ENCODE measurements at places on chromosomes 7 and 10.

DNA sequence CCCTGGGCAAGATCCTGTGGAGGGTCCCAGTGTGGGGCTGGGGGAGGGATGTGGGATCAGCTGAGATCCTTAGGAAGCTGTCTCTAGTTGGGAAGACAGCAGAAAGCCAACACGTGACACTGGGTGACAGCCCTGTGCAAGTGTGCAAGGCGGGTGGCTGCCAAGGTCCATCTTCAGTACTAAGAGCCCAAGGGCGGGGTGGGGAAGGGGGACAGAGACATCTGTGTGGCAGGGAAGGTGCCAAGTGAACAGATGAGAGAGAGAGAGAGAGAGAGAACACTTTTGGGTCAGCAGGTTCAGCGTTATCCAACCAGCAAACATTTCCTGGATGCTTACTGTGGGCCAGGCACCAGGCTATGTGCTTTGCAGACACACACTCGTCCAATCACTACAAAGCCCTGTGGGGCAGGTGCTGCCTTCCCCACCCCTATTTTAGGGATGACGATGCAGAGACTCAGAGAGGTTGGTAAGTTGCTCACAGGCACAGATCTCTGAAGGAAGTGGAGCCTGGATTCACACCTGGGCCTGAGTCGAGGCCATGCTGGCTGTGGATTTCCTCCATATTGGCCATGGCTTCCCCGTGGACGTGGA, 135.7 kb downstream of the GRK5 start:
- DNase-seq, result no peak

DNA sequence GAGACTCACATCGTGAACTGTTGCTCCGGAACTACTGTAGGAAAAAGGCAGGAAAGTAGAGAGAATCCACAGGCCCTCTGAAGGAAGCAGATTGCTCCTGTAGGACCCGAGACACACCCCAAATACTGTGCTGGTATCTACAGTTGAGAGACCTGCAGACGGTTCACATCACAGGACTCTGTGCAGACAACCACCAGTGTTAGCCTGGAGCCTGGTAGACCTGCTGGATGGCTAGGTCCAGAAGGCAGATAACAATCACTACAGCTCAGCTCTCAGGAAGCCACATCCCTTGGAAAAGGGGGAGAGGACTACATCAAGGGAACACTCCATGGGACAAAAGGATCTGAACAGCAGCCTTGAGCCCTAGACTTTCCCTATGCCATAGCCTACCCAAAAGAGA, 311.8 kb upstream of the PRKCQ start:
- no peak for DNase-seq

GRCh38 chr10:58107506-58107905, 160.2 kb downstream of the IPMK start:
- DNase-seq, result no peak

GRCh38 chr10:59234194-59234593, 57.8 kb downstream of the PHYHIPL start:
- no peak for DNase-seq

- DNase-seq, result no peak
Measured at GRCh38 chr10:97277551-97277950, 14.9 kb downstream of the ARHGAP19 start.

DNA sequence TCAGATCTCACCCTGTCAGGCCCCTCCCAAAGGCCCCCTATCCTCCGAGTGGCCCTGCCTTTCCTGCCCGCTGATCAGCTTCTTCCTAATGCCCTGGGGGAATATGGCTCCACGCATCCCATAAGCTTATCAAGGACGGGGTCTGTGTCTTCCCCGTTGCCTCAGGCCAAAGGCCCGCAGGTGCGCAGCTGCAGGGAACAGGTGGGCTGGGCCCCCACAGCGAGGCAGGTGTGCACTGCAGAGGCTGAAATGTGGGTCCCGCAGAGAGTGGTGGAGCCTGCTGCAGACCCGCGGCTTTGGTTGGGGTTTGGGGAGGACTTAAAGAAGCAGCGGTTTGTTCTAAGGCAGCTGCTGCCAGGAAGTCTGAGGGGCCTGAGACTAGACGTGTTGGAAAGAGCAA, 220.8 kb upstream of the TCERG1L start:
- no peak for DNase-seq

DNA sequence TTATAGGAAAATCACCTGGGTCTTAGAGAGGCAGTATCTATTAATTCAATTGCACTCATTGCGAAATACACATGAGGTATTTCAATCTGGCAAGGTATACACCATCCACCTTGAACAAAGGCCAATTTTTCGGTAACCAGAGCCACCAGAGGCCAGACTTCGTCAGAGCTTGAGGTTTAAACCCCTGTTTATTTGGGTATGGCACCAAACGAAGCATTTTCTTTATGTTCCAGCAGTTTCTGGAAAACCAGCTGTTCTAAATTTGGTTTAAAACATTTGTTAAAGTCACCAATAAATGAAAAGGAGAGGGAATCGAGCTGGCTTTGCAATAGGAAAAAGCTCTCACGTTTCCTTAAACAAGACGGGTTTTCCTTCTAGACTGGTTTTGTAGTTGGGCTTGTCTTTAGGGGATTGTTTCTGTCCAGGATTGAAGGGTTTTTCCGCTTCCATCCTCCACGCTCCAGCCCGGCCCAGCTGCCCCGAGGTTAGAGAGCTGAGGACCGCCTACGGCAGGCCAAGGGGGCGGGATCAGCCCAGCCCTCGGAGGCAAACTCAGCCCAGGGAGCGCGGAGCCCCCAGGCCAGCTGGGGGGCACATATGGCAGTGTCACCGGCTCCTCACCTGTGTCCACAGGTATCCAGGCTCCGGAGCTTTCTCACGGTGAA, 539.4 kb upstream of the MGMT start:
- DNase-seq, result no peak

DNA sequence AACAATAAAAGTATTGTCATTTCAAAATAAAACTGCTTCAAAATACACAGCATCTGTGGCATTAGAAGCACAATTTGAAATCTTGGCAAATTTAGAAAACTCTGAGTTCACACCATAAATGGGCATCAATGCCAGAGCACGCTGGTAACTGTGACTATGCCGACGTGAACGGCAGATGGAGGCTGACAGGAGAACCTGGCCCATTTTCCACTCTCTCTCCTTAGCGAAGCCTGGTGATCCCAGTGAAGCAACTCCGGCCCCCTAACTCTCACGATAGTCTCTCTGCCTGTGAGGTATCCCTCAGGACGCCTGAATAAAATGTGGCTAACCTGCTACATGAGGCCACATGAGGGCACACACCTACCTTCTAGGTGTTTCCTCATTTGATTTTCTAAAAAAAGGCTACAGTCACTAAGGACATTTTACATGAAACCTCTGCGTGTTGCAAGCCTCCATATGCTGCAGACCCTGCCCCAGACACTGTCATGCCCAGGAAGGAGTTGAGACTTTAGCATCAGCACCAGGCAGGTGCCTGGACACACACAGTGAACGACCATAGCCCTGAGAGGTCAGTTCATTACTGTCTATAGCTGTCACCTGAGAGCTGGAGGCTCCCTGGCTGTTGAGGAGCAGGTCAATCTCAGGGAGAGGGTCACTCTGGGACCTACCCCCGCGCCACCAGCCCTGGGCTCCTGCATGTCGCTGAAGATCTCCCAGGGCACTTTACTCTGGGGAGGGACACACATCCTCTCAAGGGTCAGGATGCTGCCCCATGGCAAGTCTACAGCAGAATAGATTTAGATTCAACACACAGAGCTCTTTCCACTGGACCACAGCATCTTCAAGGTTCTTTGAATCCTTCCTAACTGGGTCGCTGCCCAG, 62.9 kb upstream of the CAMK2B start:
- no peak for DNase-seq

DNA sequence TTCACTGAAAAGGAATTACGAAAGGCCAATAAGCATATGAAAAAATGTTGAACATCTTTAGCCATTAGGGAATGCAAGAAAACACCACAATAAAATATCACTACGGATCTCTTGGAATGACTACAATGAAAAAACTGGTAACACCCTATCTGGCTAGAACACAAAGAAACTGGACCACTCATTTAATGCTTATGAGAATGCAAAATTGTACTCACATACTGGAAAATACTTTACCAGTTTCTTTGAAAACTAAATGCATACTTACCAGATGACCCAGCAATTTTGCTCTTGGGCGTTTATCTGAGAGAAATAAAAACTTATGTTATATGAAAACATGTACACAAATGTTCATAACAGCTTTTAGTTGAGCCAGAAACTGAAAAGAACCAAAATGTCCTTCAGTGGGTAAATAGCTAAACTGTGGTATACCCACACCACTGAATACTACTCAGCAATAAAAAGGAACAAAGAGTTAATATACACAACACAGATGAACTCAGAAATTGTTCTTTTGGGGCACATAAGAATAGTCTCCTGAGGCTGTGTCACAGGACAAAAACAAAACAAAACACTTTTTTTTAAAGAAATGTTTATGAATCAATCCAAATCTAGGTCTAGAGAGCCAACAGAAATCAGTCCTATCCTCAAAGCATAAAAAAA, 23.5 kb downstream of the CNOT4 start:
- DNase-seq, result no peak

- no peak for DNase-seq
Measured at GRCh38 chr10:1247598-1248261, 191.5 kb downstream of the WDR37 start.

DNA sequence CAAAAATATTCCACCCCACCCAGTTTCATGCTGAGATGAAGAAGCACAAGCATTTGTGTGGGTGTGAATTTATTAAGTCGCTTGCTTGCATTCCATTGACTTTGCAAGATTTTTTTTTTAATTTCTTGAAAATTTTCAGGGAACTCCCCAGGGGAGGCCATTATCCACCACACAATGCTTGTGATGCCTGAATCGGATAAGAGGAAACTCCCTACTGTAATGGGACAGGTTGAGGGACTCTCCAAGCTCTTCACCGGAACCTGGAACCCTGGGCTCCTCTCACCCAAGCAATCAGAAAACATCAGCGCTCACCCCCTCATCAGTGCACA, 153.6 kb upstream of the ZMIZ1 start:
- DNase-seq, result no peak

DNA sequence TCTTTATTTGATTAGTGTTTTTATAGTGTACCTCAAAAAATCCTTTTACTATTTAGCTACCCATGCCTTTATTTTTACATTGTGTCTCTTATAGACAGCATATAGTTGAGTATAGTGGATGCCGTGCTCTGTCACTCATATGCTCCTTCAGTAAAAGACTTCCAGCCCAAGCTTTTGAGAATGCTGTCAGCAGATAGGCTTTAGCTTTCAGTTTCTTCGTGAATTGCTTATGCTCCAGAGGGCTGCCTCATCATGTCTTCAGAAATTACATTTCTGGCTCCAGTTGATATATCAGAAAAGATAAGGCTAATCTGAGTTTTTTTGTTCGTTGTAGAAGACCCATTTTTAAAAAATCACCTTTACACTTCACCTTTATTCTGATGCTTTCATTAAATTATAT, 332.0 kb downstream of the NXPH1 start:
- DNase-seq, result no peak

DNA sequence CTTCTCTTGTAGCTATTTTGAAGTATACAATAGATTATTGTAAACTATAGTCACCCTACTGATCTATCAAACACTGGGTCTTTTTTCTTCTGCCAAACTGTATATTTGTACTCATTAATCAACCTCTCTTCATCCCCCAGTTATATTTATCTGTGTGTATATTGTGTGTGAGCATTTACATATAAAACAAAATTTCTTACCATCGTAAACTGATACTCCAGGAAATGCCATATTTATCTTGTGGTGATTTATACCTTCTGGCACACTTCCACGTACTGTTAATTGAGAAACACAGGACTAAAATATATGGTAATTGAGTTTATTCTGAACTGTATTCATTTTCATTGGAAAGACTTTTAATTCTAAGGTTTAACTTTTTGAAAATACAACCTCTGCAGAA, 18.9 kb downstream of the ANLN start:
- DNase-seq, result no peak

DNA sequence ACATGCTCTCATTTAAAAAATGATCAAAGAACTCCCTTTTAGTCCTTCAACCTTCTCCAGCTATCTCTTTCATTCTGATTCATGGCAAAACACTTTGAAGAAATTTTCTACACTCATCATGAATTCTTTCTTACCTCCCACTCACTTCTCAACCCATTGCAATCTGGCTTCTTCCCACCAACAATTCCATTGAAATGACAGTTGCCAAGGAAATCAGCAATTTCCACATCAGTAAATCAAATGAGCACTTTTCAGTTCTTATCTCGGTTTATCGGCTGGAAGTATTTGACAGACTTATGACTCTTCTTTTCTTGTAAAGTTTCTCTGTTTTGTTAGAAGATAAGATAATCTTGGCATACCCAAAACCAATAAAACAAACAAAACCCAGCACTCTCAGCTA, 99.1 kb upstream of the CACNA2D1 start:
- DNase-seq, result no peak

DNA sequence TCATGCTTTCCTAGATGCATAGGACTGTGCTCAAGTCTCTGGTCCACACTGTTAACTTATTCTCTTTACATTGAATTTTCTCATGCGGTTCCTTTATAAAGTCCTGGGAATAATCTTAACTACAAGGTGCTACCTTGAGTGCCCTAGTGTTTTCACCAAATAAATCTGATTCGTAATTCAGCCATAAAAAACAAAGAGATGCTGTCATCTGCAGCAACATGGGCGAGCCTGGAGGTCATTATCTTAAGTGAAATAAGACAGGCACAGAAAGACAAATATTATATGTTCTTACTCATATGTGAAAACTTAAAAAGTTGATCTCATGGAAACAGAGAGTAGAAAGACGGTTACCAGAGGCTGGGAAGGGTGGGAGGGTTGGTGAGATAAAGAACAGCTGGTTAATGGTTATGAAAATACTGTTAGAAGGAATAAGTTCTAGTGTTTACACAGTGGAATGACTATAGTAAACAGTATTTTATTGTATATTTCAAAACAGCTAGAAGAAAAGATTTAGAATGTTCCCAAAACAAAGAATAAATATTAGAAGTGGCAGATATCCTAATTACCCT, 38.3 kb downstream of the NT5C3A start:
- DNase-seq, result no peak

DNA sequence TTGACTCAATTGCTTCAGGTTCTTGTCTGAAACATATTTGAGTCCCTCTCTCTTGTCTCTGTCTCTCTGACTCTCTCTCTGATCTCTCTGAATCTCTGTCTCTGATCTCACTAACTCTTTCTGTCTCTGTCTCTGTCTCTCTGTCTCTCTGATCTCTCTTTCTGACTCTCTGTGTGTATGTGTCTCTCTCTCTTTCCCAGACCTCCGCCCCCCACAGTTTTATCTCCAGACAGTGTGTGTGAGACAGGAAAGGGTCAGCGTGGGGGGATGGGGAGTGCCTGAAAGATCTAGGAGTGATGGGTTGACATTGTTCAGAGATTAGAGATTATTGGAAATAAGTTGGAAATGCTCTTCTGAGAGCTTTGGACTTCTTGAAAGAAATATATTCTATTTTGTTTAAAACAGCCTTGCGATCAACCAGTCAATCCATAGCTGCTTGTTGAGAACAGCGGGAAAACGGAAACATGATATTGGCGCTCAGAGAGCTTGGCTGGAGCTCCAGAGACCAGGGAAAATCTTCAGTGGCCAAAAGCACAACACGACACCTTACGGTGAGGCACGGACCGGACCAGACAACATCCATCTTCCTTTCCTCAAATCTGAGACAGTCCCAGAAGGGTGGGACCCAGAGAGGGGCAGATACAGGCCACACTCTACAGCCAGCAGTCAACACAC, 35.5 kb downstream of the CALML3 start:
- no peak for DNase-seq

GRCh38 chr7:129657363-129657762, 45.8 kb downstream of the NRF1 start:
- no peak for DNase-seq
